ENCODE measurements at places on chromosomes 3 and 15.
A peak's percentile ranks its signal among the peaks of the same experiment; 100 is the strongest.

DNA sequence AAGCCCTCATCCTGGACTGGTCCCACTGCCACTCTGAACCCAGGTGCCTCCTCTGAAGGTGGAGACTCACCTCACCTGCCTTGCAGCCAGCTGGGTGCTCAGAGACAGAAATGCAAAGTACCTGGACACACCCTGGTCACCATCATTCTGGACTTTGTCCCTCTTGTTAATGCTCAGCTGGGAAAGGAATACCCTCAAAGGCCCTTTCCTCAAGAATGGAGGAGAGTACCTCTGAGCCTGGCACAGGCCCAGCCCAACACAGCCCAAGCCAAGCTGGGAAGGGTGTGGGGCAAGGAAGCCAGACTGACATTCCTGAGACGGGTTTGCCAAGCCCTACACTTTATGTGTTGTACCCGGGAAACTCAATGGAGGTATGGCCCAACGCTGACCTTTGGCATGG lies 983 bp upstream of the ALAS1 start:
- ATAC-seq = no peak

- ATAC-seq = no peak
Measured at GRCh38 chr15:74442604-74443003, 8.8 kb upstream of the SEMA7A start.

GRCh38 chr3:124559846-124560574 lies 170.2 kb upstream of the UMPS start:
- peak; percentile 82 for ATAC-seq

GRCh38 chr3:98574132-98574531 lies 19.3 kb downstream of the CPOX start:
- no peak for ATAC-seq

Data from motor neuron (in vitro differentiated cells).